ENCODE measurements at places on chromosomes 1 and 21.

DNA sequence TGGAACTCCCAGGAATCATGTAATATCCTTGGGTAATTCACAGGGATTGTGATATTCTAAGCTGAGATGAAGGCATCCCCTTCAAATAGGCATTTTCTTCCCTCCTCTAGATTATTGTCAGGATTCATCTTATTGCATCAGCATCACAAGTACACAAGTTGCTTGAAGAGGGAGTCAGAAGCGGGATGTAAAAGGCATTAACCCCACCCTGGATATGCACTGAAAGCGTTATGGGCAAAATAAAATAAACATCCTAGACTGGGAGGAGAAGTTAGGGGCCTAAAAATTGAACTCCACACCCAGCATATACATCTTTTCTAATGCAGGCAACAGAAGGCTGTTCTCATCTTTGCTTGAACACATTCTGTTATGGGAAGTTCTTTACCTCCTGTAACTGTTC, 381.2 kb downstream of the SETD4 start:
- DNase-seq = no peak

- DNase-seq = no peak
Measured at GRCh38 chr1:101338714-101339430, 102.1 kb downstream of the S1PR1 start.

DNA sequence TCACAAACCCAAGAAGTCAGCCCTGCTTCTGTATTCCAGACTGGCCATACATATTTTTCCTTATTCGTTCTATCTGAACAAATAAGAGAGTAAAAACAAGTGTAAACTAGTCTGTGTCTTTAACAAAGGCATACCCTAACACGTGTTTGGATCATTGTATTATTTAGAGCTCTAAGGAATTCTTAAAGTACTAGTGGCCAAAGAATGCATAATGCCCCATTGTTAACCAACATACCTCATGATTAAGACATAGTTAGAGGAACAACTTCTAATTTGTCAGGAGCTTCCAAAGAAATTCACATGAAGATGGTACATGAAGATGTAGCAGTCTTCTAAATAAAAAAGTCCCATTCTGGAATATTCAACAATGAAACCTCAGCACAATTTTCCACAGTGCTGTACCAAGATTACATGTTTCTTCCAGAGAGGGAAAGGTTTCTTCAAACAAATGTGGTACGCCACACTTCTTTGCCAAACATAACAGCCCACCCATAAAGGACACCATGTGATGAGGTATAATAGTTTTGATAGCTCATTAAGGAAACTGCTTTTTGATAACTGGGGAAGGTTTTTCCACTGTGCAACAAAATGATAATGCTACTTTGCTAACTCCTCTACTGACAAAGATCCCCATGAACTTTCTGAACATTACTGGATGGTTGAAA, 5.0 kb downstream of the PALMD start:
- no peak for DNase-seq

- DNase-seq = peak; percentile 52
Measured at GRCh38 chr1:48817505-48818114, 40.9 kb upstream of the BEND5 start.

DNA sequence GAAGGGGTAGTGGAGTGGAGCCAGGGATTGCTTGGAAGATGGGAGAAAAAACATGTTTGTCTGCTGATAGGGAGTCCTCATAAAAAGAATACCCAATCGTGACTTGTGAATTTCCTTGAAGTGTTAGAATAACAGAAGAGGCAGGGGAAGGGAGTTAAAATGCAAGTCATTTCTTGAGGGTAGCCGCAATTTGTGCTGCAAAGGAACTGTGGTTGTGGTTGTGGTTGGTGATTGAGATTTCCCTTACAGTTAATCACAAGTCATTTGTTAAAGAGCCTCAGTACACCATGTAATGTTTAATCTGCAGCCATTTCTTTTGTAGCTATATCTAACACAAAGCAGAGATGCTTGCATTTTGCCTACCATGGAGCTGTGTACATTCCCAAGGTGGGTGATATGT, 38.5 kb upstream of the EGLN1 start:
- no peak for DNase-seq

DNA sequence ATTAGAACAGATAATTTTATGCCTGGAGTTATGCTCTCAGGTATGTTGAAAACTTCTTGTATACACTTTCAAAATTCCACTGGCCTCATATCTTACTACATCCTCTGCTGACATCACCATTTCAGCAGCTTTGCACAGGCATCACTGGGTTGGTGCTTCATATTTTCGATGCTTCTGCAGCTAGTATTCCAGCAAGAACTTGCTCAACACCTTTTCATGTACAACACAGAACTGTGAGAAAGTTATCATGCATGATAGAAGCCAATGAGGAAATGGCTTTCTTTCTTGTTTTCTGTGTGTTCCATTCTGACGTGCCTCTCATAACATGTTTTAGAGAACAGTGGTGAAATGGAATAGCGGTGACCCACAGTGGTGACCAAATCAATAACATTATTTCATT, 5.1 kb upstream of the GBP5 start:
- no peak for DNase-seq

GRCh38 chr1:26932531-26932930, 11.0 kb downstream of the NUDC start:
- peak; percentile 14 for DNase-seq

GRCh38 chr1:210323957-210324356, 4.7 kb upstream of the HHAT start:
- DNase-seq = no peak
